SJCRH30 (cell line): ENCODE measurements at places on chromosomes 5 and 9. TPM values are rescaled to one million over a fixed set of nuclear protein-coding genes. Genes with fewer than 3 reads are reported as not detected.

- DNase-seq = no peak
These were observed 381.4 kb downstream of the TMEM161B start for GRCh38 chr5:87887247-87887646.

DNA sequence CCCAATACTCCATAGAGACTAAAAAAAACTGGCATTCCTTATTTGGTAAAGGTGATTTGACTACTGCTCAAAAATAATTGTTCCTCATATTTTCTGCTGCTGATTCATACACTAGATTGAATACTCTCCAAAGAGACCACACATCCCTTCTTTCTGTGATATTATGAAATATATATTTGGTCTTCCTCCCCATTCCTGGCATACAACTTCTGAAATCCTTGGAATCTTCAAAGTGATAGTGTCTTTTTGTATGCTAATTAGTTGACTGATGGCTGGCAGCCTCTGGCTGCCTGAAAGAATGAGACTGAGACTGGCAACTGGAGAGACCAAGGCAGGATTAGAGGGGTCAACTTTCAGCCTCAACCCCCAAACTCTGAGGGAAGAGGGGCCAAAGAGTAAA is 348.0 kb upstream of the RFX3 start:
- DNase-seq = no peak

DNA sequence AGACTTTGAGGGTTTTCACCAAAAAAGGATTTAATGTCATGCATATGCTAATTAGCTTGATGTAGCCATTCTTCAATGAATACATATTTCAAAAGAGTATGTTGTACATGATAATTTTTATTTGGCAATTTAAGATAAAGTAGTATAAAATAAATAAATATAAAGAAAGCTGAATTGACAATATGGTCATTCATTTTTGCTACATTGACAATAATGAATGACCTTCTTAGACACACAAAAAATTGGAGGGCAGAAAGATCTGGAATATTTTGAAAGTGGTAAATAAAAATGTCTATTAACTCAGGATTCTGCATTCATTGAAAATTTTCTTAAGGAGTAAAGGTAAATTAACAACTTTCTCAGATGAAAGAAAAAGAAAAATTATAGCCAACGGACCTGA is 324.8 kb upstream of the FTMT start:
- DNase-seq = no peak

DNA sequence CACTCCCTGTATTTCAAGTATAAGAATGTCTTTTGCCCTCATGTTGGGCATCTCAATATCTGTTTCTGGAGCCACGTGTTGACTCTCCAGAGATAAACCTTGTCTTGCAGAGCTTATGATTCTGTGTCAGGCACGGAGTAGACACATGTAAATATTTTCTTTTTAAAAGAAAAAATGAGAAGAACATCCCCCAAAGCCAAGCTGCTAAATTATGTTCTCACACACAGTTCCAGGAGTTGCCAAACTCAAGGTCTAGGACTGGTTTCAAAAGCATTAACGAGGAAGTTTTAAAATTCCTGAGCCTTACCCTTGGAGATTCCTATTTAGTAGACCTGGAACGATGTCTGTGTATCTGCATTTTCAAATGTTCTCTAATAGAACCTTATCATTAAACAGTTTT is 1228.3 kb upstream of the WWC1 start:
- DNase-seq = no peak

- DNase-seq = no peak
These were observed 275.3 kb upstream of the IL12B start for GRCh38 chr5:159605585-159605984.

- no peak for DNase-seq
These were observed 117.5 kb upstream of the MTAP start for GRCh38 chr9:21684831-21685362.

DNA sequence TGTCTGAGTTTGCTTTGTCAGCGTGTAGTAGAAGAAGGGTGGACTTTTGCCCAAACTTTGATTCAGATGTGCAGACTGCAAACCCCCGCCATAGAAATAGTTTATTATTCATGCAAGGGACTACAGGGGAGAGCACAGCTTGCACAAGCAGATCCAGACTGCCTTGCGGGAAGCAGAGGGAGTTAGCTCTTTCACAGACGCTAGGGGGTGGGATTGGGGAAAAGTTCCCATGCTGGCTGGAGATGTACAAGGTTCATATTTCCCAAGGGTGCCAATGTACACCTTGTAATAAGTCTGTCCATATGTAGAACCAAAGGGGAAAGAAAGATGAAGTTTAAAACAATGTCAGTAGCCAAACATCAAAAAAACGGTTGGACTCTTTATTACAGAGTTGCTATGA is 749.7 kb upstream of the COX7C start:
- no peak for DNase-seq

GRCh38 chr9:136052472-136052880 is 42.6 kb downstream of the NACC2 start:
- DNase-seq = peak; percentile 47

GRCh38 chr5:137069358-137069757 is 429.8 kb downstream of the SPOCK1 start:
- DNase-seq = no peak

GRCh38 chr9:115694014-115694413 is 459.6 kb upstream of the PAPPA start:
- DNase-seq = peak; percentile 55

The SPINK6 gene
- total RNA-seq = not detected in 2 replicates

The DBH gene
- 2.2 and 2.5 TPM in 2 replicates for total RNA-seq

The IL13 gene
- not detected in 2 replicates for total RNA-seq

The ALDH1B1 gene
- 80.3 and 80.8 TPM in 2 replicates for total RNA-seq

The TBCA gene
- total RNA-seq = 661 and 707 TPM in 2 replicates

The GFI1B gene
- 0.13 and 0.53 TPM in 2 replicates for total RNA-seq
